ENCODE measurements at places on chromosomes 4 and X.

GRCh38 chr4:66769441-66769840 lies 775.9 kb downstream of the CENPC start:
- DNase-seq: no peak

- DNase-seq: no peak
Measured at GRCh38 chr4:78659665-78660064, 108.1 kb downstream of the ANXA3 start.

GRCh38 chr4:140153718-140154571 lies at the start of gene MAML3:
TSS of gene MAML3 (minus strand) at chr4:140154184. CDS start at chr4:140153327, 857 bp downstream.
- peak; percentile 66 for DNase-seq

- DNase-seq: no peak
Measured at GRCh38 chrX:68840256-68840655, 11.4 kb downstream of the EFNB1 start.

GRCh38 chr4:3192827-3193226 lies 56.1 kb upstream of the MSANTD1 start:
- no peak for DNase-seq

- DNase-seq: no peak
Measured at GRCh38 chrX:25017667-25018247, 2.0 kb upstream of the ARX start.

DNA sequence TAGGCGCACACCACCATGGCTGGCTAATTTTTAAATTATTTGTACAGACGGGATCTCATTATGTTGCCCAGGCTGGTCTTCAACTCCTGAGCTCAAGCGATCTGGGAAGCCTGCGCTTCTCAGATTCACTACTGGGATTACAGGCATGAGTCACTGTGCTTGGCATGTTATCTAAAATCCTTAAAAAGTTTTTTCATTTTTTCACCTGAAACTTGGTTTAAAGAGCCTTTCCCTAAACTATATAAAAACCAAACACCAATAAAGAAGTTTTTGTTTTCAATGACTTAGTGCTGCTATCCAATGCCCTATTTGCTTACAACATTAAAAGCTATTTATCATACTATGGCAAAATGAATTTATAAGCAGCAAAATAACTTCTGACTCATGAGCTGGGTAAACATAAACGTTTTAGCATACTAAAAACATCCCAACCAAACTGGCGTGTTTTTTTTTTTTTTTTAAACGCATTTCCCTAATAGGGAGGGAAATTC lies 127.8 kb downstream of the UBE2K start:
- DNase-seq: no peak

All from GM20000 (cell line).